ENCODE measurements at places on chromosomes 2 and 18. TPM values are rescaled to one million over a fixed set of nuclear protein-coding genes. Genes with fewer than 3 reads are reported as not detected.

Gene ARHGEF33
- 5.5 TPM for total RNA-seq

Gene HOXD8
- 1.2 TPM for total RNA-seq

Gene LRRTM4
- 1.2 TPM for total RNA-seq

Gene ADD2
- total RNA-seq = 5.9 TPM

Gene ERCC3
- total RNA-seq = 35.8 TPM

Gene CIB4
- 1.3 TPM for total RNA-seq

Gene TLX2
- total RNA-seq = not detected
